ENCODE measurements at places on chromosomes 3 and 15.

DNA sequence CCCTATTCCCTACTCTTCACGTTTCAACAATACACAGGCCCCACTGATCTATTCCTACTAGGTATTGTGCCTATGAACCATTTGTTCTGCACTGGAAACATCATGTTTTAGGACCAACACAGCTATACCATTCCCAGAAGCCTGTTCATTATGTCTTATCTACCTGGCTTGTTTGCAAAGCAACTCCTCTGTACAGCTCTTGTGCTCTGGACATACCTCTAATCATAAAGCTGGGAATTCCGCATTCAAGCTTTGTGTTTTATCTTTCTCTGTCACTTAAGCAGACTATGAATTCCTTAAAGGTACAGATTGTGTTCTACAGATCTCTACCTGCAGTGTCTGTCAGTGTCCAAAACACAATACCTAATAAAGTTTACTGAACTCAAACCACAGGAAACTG lies 87.5 kb upstream of the CSPG5 start:
- H3K4me1 ChIP-seq: no peaks in the 10 kb centered on the region
- peaks cover 14% of the 10 kb centered on the region for H3K36me3 ChIP-seq
- H3K27me3 ChIP-seq: no peaks in the 10 kb centered on the region
- DNase-seq: no peak
- H3K4me3 ChIP-seq: no peak overlapping the region

DNA sequence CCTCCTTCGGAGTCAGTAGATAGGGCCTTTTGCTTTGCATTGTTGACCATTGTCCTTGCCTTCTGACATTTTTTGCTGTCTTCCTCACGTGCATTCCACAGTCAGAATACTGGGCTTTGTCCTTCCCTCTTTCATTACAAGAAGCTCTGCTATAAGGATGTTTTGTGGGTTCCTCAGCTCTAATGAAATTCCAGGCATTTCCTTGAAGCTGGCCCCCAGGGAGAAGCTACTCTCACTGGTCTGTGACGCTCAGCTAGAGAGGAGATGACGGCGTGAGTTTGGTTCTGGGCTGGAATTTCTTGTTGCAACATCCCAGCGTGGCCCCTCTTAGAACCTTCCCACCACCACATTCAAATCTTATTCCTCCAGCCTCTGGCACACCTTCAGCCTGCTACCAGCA lies 210.2 kb downstream of the TJP1 start:
- no peak for DNase-seq
- H3K27me3 ChIP-seq: peaks cover 5% of the 10 kb centered on the region
- H3K27ac ChIP-seq: no peak overlapping the region
- H3K4me1 ChIP-seq: no peaks in the 10 kb centered on the region
- H3K36me3 ChIP-seq: no peaks in the 10 kb centered on the region
- no peak overlapping the region for H3K4me3 ChIP-seq

GRCh38 chr3:15266510-15267376 lies 60.7 kb downstream of the CAPN7 start:
- no peak for DNase-seq
- H3K27ac ChIP-seq: no peak overlapping the region
- H3K27me3 ChIP-seq: no peaks in the 10 kb centered on the region
- H3K4me1 ChIP-seq: peaks cover 18% of the 10 kb centered on the region
- H3K36me3 ChIP-seq: no peaks in the 10 kb centered on the region

DNA sequence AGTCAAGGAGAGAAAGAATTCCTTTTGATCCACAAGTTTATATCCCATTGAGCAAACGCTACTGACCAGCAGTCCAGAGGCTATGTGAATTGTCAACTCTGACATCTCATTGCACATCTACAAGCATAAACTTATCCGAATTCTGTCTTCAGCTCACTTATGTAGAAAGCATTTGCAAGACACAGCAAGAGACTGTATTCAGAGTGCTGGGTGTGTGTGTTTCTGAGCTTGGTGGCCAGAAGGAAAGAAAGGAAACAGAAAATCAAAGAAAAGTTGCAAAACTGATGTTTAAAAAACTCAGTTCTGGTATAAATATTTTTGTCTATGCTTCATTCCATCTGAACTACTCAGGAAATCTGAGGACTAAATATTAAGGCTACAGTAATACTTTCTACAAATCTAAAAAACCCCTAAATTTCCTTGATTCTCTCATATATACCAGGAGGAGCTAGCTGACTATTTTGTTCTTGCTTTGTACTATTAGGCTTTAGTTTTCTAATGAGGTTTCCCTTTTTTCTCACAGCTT lies 45.5 kb downstream of the LSAMP start:
- no peaks in the 10 kb centered on the region for H3K36me3 ChIP-seq
- no peak overlapping the region for H3K4me3 ChIP-seq
- H3K27ac ChIP-seq: no peak overlapping the region
- DNase-seq: no peak

- no peak overlapping the region for H3K4me3 ChIP-seq
- DNase-seq: no peak
- no peaks in the 10 kb centered on the region for H3K36me3 ChIP-seq
- H3K27ac ChIP-seq: no peak overlapping the region
- no peaks in the 10 kb centered on the region for H3K27me3 ChIP-seq
These were observed 361.4 kb downstream of the CHL1 start for GRCh38 chr3:557972-558371.

- H3K4me1 ChIP-seq: peaks cover 11% of the 10 kb centered on the region
- no peaks in the 10 kb centered on the region for H3K36me3 ChIP-seq
- no peak overlapping the region for H3K27ac ChIP-seq
- no peak for DNase-seq
- H3K4me3 ChIP-seq: no peak overlapping the region
- no peaks in the 10 kb centered on the region for H3K27me3 ChIP-seq
These were observed 23.0 kb downstream of the CP start for GRCh38 chr3:149198611-149199010.

DNA sequence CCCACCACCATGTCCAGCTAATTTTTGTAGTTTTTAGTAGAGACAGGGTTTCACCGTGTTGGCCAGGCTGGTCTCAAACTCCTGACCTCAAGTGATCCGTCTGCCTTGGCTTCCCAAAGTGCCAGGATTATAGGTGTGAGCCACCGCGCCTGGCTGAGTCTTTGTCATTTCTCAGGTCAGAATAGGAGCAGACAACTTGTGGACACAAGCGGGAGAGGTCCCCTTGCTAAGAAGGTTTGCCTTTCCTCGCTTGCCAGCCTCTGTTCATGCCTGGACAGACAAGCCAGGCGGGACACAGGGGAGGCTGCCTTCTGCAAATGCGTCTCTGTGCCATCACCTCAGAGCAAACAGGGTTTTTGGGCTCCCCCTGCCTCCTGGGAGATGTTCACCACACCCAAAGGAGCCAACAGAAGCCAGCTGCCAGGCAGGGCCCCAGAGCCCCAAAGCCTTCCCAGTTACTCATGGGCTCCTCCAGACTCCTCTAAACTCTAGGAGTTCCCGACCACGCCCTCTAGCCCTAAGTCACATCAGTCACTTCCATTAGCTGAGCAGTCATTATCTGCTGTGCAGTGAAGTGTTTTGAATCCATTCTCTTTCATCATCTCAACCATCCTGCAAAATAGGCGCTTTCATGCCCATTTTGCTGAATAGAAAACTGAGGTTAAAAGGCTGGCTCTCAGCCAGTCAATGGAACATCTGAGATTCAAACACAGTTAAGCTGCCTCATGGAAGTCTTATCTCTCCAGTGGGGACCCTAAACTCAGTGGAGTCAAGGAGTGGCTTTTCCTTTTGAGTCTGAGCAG lies 245.0 kb downstream of the UACA start:
- H3K36me3 ChIP-seq: no peaks in the 10 kb centered on the region
- H3K27me3 ChIP-seq: no peaks in the 10 kb centered on the region
- peak overlapping the region; percentile 19 for H3K27ac ChIP-seq
- no peak overlapping the region for H3K4me3 ChIP-seq
- DNase-seq: no peak

GRCh38 chr3:12522721-12523120 lies 22.6 kb downstream of the MKRN2OS start:
- H3K4me1 ChIP-seq: no peaks in the 10 kb centered on the region
- H3K27me3 ChIP-seq: no peaks in the 10 kb centered on the region
- H3K36me3 ChIP-seq: no peaks in the 10 kb centered on the region
- DNase-seq: no peak

- DNase-seq: no peak
- no peaks in the 10 kb centered on the region for H3K36me3 ChIP-seq
- H3K27ac ChIP-seq: no peak overlapping the region
- H3K4me3 ChIP-seq: no peak overlapping the region
- H3K27me3 ChIP-seq: no peaks in the 10 kb centered on the region
These were observed 247.6 kb upstream of the PROK2 start for GRCh38 chr3:72032441-72033135.

GRCh38 chr3:196756732-196757131 lies 17.1 kb downstream of the PAK2 start:
- H3K4me3 ChIP-seq: no peak overlapping the region
- no peak for DNase-seq
- peaks cover 4% of the 10 kb centered on the region for H3K36me3 ChIP-seq
- H3K4me1 ChIP-seq: peaks cover 18% of the 10 kb centered on the region

DNA sequence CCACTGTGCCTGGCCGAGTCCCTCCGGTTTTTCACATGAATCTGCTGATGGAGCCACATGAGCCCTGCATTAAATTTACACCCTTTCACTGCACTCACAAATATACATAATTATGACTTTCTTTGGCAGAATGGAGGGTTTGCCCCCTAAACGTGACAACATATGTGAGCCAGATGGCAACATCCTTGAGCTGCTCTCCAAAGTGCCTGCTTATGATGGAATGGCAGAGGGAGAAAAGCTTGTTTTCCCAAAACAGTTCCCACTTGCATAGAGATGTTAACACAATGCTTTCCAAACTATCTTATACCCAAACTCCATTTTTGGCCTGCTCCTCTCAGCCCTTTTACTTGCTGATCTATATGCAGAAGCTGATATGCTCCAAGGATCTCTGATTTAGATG lies 54.9 kb downstream of the ABCC5 start:
- no peaks in the 10 kb centered on the region for H3K27me3 ChIP-seq
- DNase-seq: no peak
- H3K27ac ChIP-seq: no peak overlapping the region
- no peaks in the 10 kb centered on the region for H3K4me1 ChIP-seq

DNA sequence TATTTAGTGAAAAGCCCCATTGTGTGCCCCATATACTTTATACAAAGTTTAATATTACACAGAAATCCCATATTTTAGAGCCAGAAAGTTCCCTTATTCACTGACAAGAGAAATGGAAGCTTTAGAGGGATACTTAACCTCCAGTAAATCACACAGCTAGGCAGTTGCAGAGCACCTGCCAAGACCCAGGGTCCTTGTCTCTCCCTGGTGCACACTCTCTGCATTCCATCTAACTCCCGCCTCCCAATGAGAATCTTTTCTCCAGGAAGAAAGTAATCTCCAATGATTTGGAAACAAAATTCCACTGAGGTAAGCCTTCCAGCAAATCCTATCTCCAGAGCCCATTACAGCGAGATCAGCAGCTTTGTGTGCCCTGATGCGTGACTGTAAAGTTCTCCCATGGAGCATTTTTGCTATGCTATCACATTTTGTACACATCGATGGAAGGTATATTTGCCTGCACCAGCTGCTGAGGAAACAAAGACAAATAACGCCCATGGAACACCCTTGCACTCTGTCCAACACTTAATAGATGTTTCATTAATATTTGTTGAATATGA lies 41.4 kb downstream of the ULK4 start:
- no peak overlapping the region for H3K27ac ChIP-seq
- no peaks in the 10 kb centered on the region for H3K27me3 ChIP-seq
- DNase-seq: no peak
- H3K4me1 ChIP-seq: no peaks in the 10 kb centered on the region
- no peak overlapping the region for H3K4me3 ChIP-seq

- H3K4me3 ChIP-seq: no peak overlapping the region
- no peaks in the 10 kb centered on the region for H3K36me3 ChIP-seq
- DNase-seq: no peak
- H3K27me3 ChIP-seq: no peaks in the 10 kb centered on the region
- H3K27ac ChIP-seq: no peak overlapping the region
These were observed 1023.4 kb upstream of the CFAP20DC start for GRCh38 chr3:60073228-60073627.

DNA sequence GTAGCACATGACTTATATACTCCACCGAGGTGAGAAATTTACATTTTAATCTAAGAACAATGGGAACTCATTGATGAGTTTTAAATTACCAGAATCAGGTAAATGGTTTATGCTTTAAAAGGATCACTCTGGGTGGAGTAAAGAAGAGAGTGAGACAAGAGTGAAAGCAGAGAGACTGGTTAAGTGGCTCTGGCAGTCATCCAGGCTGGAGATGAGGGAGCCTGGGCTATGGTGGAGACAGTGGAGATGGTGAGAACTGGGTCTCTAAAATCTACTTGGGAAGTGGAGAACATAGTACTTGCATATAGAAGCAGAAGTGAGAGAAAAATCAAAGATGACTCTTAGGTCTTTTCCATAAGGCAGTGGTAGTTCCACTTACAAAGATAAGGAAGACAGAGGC lies 37.1 kb upstream of the SLC25A36 start:
- no peaks in the 10 kb centered on the region for H3K36me3 ChIP-seq
- no peak overlapping the region for H3K4me3 ChIP-seq
- no peak overlapping the region for H3K27ac ChIP-seq
- peaks cover 6% of the 10 kb centered on the region for H3K27me3 ChIP-seq
- H3K4me1 ChIP-seq: no peaks in the 10 kb centered on the region

- no peak overlapping the region for H3K4me3 ChIP-seq
- no peak overlapping the region for H3K27ac ChIP-seq
- H3K27me3 ChIP-seq: peaks cover 24% of the 10 kb centered on the region
These were observed 2.8 kb downstream of the CLSTN2 start for GRCh38 chr3:139937674-139938279.

- H3K4me3 ChIP-seq: no peak overlapping the region
- H3K27me3 ChIP-seq: no peaks in the 10 kb centered on the region
- H3K4me1 ChIP-seq: no peaks in the 10 kb centered on the region
- no peak for DNase-seq
- no peak overlapping the region for H3K27ac ChIP-seq
These were observed 121.1 kb downstream of the ROBO2 start for GRCh38 chr3:77160931-77161497.

DNA sequence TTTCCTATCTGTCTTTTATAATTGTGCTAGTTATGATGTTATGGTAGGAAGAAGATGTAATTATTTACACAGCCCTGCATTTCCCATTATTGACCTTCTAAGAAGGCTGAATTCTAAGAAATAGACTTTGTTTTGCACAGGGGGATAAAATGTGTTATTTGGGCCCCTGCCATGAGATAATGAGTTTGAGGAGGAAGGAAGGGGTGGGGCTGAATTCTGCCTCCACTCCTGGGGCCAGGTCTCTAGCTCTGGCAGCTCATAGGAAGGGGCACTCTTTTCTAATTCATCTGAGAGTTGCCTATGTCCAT lies 69.2 kb upstream of the GOLGA8B start:
- no peaks in the 10 kb centered on the region for H3K27me3 ChIP-seq
- no peak overlapping the region for H3K27ac ChIP-seq

- H3K4me1 ChIP-seq: no peaks in the 10 kb centered on the region
- no peaks in the 10 kb centered on the region for H3K36me3 ChIP-seq
- H3K27me3 ChIP-seq: no peaks in the 10 kb centered on the region
- no peak overlapping the region for H3K27ac ChIP-seq
- H3K4me3 ChIP-seq: no peak overlapping the region
These were observed 93.7 kb upstream of the MBNL1 start for GRCh38 chr3:152174876-152175527.

- no peaks in the 10 kb centered on the region for H3K27me3 ChIP-seq
- no peak overlapping the region for H3K27ac ChIP-seq
- no peak for DNase-seq
- no peak overlapping the region for H3K4me3 ChIP-seq
These were observed 132.3 kb upstream of the ANKRD28 start for GRCh38 chr3:15929944-15930571.

GRCh38 chr3:165446555-165446954 lies 250.4 kb upstream of the SLITRK3 start:
- no peaks in the 10 kb centered on the region for H3K4me1 ChIP-seq
- no peak overlapping the region for H3K4me3 ChIP-seq
- no peaks in the 10 kb centered on the region for H3K27me3 ChIP-seq
- no peak for DNase-seq
